ENCODE measurements at places on chromosomes 11 and 22.

DNA sequence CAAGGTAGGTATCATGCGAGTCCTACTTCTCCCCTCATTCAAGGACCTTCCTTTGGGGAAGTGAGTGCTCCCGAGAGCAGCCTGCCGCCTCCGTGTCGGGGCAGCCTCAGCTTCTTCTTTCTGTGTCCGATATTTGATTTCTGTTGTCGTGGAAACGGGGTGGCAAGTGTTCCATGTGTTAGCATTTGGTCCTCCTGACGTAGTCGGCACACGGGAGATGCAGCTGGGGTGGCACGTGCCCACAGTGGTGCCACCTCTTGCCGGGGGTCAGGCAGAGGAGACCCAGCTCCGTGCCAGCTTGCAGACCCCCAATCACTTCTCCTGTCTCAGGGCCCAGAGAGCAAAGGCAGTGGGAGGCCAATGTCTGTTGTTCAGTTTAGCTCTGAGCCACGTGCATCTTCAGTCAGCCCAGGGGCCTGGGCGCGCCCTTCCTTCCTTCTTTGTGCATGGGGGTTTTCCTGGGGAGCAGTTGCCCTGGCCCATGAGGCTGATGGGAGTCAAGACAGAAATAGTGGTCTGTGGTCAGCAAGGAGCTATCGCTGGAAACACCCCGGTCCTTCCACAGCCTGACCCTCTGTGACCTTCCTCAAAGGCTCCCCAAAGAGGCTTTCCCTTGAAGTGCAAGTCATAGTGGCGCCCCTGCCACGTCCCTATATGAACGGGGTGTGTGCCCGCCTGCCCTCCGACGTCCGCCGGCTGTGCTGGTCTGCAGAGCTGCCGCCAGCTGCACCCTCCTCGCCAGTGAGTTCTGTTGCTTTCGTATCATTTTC lies 44.5 kb downstream of the PARVB start:
- DNase-seq, result no peak

DNA sequence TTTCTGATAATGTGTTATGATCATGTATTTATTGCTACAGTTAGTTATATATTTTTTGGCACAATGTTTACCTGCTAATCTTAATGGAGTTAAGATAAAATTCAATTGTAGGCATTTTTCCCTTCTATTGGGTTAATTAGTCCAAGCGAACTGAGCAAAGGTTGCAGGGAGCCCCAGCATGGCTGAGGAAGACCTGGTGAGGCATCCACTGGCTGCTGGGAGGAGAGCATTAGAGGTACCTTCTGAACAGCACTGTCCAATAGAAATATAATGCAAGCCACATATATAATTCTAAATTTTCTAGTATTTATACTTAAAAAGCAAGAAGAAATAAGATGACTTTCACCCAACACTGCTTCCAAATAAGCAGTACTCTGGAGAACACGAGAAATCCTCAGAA lies 689 bp upstream of the TMEM126A start:
- DNase-seq, result no peak

- DNase-seq, result no peak
These were observed 14.6 kb upstream of the KRTAP5-6 start for GRCh38 chr11:1682225-1682905.

- no peak for DNase-seq
These were observed 75.4 kb downstream of the GAB4 start for GRCh38 chr22:16932577-16932976.

GRCh38 chr22:45202333-45203149 lies 38.2 kb downstream of the KIAA0930 start:
- no peak for DNase-seq

- peak; percentile 29 for DNase-seq
These were observed 82.6 kb downstream of the RAB30 start for GRCh38 chr11:82988936-82989627.

- no peak for DNase-seq
These were observed 3.3 kb downstream of the SYT7 start for GRCh38 chr11:61577383-61578118.

- no peak for DNase-seq
These were observed 39.4 kb downstream of the IRAG1 start for GRCh38 chr11:10653946-10654810.

GRCh38 chr11:60396799-60397198 lies 540 bp downstream of the MS4A14 start:
- DNase-seq, result no peak

GRCh38 chr22:42160251-42160650 lies 29.6 kb upstream of the CYP2D6 start:
- DNase-seq, result no peak

- no peak for DNase-seq
These were observed 380.0 kb upstream of the CCDC90B start for GRCh38 chr11:83666149-83666548.

DNA sequence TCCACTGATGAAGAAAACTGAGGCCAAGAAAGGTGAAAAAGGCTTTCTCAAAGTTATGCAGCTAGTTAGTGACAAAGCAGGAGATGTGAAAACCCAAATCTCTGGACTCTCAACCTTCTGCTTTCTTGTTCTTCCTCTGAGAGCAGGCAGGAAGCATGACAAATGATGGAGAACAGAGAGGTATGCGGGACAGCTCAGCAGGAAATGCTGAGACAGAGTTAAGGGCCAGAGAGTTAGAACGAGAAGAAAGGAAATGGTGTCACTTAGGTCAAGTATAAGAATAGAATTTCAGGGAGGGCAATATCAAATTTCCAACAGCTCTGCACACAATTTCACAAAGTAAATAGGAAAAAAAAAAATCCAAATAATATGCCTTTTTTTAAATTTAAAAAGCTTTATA lies 67.6 kb upstream of the ARHGAP42 start:
- DNase-seq, result no peak

DNA sequence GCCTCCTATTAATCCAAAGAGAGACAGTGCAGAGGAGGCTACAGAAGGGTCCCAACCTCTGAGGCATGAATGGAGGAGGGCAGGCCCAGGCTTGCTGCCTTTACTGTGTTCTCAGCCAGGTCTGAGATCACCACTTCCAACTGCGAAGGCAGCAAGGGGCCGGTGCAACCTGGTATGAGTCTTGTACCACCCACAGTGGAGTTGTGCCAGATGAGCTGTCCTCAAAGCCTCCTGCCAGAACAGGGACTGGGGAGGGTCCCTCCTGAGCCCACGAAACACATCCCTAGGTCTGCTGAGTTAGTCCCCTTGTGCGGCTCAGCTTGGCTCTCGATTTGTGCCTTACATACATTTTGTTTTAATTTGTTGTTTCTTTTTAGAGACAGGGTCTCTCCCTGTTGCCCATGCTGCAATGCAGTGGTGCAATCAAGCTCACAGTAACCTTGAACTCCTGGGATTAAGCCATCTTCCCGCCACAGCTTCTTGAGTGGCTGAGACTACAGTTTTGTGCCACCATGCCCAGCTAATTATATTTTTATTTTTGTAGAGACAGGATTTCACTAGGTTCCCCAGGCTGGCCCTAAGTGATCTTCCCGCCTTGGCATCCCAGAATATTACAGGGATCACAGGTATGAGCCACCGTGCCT lies 9.3 kb downstream of the MIF start:
- no peak for DNase-seq

DNA sequence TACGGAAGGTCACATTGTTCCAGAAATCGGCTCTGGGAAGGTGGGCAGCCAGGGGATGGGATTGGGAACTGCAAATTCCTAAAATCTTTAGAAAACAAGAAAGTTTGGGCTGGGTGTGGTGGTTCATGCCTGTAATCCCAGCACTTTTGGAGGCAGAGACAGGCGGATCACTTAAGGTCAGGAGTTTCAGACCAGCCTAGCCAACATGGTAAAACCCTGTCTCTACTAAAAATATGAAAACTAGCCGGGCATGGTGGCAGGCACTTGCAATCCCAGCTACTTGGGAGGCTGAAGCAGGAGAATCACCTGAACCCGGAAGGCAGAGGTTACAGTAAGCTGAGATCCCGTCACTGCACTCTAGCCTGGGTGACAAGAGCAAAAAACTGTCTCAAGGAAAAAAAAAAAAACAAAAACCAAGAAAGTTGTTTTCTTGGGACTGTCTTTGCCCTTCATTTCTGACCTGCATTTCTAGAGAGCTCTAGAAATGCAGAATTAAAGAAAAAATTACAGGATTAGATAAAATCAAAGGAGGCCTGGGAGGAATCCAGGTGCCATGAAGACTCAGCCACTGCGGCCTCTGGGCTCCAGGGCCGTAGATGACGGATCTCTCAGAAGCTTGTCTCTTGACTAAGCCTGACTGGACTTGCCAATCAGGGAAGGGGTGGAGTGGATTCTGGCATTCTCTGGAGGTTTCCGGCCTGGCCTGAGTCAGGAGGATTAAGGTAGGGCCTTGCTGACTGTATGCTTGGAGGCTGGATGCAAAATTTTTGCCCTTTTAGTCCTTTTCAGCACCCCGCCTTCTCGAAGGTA lies 5.3 kb upstream of the MALAT1 start:
- no peak for DNase-seq

DNA sequence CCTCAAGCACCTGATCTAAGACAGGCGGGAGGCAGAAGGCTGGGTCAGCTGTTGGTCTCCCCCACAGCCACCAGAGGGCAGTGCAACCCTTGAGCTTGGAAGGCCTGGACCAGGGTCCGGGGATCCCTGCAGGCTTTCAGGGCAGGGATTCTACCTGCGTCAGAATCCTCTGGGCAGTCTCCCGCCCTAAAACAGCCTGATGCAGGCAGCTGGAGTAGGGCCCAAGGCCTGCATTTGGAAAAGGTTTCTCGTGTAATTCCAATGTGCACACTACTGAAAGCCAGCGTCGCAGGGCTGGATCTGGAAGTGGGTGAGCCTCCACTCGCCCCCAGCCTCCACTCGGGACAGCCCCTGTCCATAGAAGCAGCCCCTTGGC lies 31.8 kb downstream of the BID start:
- DNase-seq, result peak; percentile 90

GRCh38 chr22:43267332-43267980 lies 75.7 kb downstream of the SCUBE1 start:
- DNase-seq, result no peak

GRCh38 chr11:794766-795633 lies 3.1 kb downstream of the SLC25A22 start:
- DNase-seq, result no peak

GRCh38 chr11:20599221-20600019 lies at the start of gene SLC6A5:
Gene SLC6A5 (plus strand): TSS chr11:20599608. CDS start chr11:20599673, 65 bp downstream.
- no peak for DNase-seq

DNA sequence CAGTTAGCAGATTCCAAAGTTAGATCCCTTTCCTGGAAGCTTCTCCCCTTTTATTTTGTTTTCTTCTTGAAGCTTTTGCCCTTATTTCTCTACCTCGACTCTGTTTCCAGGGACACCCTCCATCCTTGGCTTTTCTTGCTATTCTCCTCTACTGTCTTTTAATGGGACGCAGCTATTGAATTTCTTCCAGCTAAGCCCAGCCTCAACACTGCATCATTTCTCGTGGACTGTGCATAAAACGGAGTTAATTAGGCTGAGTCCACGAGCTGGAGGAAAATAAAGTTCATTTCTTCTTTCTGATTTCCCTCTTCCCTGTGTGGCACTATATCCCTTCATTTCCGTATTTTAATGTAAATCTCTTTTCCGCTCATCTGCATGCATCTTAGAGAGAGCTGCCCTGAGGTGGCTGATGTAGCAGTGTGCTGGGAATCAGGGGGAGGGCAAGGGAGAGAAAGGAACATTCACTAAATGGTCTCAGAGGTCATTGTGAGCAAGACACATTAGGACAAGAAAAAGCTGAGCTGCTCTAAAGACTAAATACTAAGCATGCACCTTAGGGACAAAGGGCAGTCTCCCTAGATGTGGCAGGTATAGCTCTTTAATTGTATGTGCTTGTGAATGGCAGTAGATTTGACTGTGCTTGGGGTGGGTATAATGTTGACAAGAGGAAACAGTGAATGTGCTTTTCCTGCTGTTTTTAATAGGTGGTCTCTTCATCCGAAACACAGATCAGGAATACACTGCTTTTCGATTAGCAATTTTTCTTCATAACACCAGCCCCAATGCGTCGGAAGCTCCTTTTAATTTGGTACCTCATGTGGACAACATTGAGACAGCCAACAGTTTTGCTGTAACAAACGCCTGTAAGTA lies 1.9 kb downstream of the GRIA4 start:
- DNase-seq, result peak; percentile 73

DNA sequence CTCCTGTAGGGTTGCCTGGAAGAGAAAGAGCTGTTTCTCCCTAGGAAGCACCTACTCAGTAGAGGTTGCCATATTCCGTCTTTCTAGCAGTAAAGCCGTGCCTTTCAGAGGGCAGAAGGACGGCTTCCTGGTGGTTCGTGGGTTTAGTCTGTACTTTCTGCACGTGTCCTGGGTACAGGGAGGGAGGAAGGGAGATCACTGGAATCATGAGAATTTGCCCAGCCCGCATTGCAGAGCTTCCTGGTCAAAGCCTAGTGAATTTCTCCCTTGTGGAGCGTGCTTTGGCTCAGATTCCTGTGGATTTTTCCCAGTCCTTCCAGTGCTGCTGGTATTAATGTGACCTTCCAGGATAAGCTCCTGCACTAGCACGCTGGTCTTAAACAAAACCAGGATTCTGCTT lies 44.9 kb downstream of the GRAMD1B start:
- DNase-seq, result no peak

DNA sequence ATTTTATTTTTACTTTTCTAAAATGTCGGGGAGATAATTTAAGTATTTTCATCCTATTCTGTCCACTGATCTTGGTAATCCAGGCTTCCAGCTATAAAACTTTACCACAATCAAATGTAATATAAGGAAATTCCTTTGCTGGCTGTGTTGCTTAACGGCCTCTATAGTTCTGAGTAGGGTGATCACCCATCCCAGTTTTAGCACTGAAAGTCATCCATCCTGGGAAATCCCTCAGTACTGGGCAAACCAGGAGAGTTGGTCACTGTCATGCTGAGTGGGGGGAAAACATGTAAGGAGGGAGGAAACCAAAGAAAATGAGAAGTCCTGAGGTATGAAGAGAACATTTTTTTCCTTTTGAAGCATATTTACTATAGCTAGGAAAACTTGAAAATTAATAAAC lies 12.8 kb upstream of the BACE1-AS start:
- no peak for DNase-seq

- no peak for DNase-seq
These were observed 17.5 kb upstream of the SCGB1A1 start for GRCh38 chr11:62401356-62401755.

GRCh38 chr11:9974375-9974774 lies 310.5 kb downstream of the SWAP70 start:
- DNase-seq, result no peak

GRCh38 chr11:73838443-73839122 lies 38.1 kb downstream of the COA4 start:
- DNase-seq, result no peak

GRCh38 chr11:2390725-2391151 lies 9.8 kb upstream of the TSSC4 start:
- DNase-seq, result no peak

- DNase-seq, result no peak
These were observed 31.3 kb downstream of the WNT7B start for GRCh38 chr22:45945621-45946106.

GRCh38 chr22:19765477-19766239 lies 5.1 kb downstream of the TBX1 start:
- no peak for DNase-seq

Measured in spinal cord (tissue), 10 donors.